Omental fat pad (tissue), 4 donors: ENCODE measurements at places on chromosomes 16 and 17. TPM values are rescaled to one million over a fixed set of nuclear protein-coding genes. Genes with fewer than 3 reads are reported as not detected.

The TLCD2 gene
- total RNA-seq = 10.1 TPM

The NDUFAF8 gene
- 35.7 TPM for total RNA-seq

GRCh38 chr17:59067756-59068155 lies 38.9 kb downstream of the TRIM37 start:
- DNase-seq = no peak

GRCh38 chr17:57092779-57093178 lies 7.7 kb downstream of the AKAP1 start:
- no peak for DNase-seq

- DNase-seq = no peak
Observed at GRCh38 chr17:42774066-42774745, 957 bp downstream of the VPS25 start.

DNA sequence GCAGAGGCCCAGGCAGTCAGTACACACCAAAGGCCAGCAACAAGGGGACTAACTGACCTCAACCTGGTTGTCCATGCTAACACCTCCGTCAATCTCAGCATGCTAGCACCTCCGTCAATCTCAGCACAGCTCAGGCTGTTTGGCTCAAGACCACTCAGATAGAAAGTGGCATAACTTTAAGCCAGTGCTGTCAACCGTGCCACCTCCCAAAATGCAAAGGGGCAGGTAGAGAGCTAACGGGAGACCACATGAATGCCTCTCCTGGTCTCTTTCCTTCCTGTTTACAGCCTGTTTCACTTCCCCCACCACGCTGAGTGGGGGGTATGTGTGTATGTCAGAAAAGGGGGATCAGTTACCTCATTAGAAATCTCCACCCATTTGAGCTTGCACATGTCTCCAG lies 3.3 kb downstream of the UBTF start:
- no peak for DNase-seq

DNA sequence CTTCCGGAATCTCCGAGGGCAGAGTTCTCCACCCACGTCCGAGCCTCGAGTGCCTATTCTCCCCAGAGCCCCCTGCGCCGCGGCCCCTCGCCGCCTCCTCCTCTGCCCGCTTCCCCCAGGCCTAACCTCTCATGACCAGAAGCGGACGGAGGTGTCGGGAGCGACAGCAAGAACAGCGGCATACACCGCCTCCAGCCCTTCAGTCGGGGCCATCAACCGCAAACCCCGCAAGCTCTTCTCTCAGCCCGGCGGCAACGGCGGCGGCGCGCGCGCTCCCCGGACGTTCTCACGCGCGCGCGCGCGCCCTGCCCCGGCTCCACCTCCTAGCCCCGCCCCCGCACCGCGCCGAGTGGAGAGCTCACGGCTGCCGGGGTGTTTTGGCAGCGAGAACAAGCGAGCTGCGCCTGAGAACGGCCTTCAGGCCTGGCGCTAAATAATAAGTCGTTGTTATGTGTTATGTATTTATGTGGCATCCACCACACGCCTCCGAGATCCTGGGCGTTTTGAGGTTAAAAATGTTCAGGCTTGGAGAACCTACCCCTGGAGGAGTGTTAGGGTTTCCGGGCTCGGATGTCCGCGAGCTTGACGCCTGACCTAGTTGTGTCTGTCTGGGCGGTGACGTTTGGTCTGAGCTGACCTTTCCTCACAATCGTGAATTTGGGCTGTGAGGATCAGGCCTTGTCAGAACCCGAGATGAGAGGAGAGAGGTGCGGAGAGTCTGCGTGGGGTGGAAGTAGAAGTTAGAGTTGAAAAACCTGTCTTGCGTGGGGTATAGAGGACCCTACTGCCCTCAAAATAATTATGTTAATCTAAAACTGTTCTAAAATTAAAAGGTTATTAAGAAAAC lies at the start of gene RNFT1:
TSS of gene RNFT1 (minus strand) at position 259 of the 847 bp plus-strand sequence. CDS start at position 182, 77 bp downstream.
- peak; percentile 90 for DNase-seq
